HT1080 (cell line): ENCODE measurements at places on chromosomes 1 and 21. TPM values are rescaled to one million over a fixed set of nuclear protein-coding genes. Genes with fewer than 3 reads are reported as not detected.
A peak's percentile ranks its signal among the peaks of the same experiment; 100 is the strongest.

DNA sequence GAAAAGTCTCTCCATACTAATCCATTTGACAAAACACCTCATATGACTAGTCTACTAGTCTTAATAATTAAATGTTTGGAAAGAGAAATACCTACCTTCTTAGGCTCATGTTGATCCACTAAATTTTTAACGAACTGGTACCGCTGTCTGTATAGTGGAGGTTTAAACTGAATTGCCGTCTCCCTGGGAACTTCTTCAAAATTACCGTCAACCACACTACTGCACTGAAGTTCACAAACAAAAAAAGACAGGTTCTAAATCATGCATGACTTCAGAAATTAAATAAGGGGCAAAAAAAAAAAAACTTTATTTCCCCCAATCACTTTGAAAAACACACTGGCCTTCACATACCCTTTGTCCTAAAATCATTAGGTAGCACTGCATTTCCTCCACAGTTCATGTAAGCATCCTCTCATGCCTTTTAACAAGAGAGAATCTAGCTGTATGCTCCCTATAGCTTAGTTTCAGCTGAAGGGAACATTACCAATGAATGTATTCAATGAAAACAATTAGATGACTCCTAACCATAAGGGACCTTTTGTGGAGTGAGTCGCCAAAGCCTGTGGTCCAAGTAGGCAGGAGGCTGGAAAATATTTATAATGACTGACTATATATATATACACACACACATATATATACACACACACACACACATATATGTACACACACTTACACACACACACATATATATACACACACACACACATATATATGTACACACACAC, 3.4 kb downstream of the HENMT1 start:
- no peak for DNase-seq

DNA sequence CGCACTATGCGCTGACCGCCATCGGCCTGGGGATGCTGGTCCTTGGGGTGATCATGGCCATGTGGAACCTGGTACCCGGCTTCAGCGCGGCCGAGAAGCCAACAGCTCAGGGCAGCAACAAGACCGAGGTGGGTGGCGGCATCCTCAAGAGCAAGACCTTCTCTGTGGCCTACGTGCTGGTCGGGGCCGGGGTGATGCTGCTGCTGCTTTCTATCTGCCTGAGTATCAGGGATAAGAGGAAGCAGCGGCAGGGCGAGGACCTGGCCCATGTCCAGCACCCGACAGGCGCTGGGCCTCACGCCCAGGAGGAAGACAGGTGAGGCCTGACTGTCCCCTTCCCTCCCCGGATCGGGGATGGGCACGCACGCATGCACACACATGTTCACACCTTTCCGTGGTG, 31.9 kb upstream of the FHAD1 start:
- no peak for DNase-seq

DNA sequence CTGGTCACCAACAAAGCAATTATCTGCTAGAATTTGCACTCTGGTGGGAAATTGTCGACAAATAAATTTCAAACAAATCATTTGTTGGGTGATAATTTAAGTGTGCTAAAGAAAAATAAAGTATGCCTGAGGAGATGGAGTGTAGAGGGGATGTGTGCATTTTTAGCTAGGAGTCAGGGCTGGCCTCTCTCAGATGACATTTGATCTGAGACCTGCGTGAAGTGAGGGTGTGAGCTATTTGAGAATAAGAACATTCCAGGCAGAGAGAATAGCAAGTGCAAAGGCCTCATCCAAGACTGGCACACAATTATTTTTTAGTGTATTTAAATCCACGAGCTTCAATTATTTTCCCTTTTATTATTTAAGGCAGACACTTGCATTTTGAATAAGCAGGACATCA, 19.7 kb upstream of the S1PR1 start:
- no peak for DNase-seq

Gene DLGAP3
- total RNA-seq, result 0.05 and 0.13 TPM in 2 replicates

- no peak for DNase-seq
Measured at GRCh38 chr1:66197785-66198184, 336.2 kb upstream of the SGIP1 start.

Gene LCK
- total RNA-seq, result 0.16 TPM in 1 of 2 replicates, not detected in the other

Gene TSPAN2
- total RNA-seq, result 0.59 and 1.1 TPM in 2 replicates

GRCh38 chr1:107990606-107991005, 25.6 kb upstream of the VAV3 start:
- peak; percentile 76 for DNase-seq

- no peak for DNase-seq
Measured at GRCh38 chr1:234911787-234912186, 216.8 kb downstream of the TOMM20 start.

DNA sequence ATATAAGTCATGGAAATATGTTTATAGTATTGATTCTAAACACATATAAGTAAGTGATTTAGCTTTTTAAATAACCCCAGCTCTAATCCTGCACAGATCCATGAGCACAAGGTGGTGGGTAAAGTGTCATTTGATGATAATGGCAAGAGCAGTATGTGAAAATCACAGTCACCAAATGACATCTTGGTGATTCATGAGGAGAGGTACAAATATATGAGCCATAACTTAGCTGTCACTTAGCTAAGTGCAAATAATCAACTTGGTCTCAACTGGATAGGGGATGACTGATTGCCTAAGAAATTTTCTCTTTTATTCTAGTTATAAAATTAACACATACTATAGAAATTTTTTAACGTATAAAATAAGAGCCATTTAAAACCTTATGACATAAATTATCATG, 198.1 kb downstream of the ZZZ3 start:
- DNase-seq, result no peak

DNA sequence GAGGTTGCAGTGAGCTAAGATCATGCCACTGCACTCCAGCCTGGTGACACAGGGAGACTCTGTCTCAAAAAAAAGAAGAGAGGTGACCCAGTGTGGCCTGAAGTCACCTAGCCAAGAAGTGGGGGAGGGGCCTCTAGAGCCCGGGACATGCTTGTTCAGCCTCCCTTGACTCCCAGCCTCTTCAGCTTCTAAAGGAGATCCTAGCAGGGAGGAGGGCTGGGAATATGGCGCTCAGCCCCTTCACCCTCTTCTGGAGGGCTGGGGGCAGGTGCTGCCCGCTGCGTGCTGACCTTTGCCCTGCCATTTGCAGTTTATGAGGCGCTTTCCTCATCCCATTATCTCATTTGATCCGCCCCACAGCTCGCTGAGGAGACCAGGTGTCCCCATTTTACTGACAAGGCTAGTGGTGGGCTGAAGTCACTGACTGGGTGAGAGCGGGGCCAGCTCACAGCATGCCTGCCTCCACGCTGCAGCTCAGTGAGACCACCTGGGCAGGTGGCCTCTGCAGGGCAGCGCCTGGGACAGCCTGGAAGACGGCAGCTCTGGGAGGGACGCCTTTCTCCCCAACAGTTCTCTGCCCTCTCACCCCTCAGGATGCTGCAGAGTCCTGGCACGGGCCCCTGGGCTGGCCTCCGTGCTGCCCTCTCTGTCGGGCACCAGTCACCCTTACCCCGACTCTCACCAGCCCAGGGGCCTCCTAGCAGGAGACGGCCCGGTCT, 7.5 kb downstream of the ELF3 start:
- no peak for DNase-seq

DNA sequence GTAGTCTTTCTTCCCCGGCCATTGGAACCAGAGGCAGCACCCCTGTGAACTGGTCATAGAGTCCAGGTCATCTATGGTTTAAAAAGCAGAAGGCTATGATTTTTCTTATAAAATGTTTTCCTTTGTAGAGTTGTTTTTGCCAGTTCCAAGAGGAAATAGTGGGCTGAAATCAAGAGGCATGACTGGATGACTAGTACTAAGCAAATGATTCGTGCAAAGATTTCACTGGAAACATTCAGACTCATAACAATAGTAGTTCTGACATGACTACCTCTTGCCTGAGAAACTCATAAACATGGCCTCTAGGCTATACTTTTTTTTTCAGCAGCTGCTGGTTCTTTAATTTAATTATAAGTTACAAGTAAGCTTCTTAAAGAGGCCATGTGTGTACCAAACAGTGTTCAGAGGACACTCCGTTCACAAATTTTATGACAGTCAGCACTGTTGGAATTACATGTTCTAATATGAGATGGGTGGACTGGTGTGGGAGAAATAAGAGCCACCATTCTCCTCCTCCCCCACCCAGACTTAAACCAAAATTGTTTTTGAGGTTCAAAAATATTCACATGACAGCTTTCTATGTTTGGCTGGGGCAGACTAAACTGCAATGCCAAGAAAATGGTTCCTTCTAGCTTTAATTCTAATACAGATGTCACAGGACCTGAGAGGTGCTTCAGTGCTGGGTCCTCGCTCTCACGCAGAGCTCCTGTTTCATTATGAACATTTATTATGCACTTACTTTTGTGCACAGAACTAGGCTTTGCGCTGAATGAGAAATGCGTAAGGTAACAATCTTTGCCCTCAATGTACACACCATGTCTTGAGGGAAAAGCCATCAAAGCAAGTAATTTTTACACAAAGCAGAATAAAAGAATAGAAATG, 147.5 kb downstream of the ZC3H11B start:
- peak; percentile 27 for DNase-seq

Gene MMEL1
- total RNA-seq, result not detected in 2 replicates

DNA sequence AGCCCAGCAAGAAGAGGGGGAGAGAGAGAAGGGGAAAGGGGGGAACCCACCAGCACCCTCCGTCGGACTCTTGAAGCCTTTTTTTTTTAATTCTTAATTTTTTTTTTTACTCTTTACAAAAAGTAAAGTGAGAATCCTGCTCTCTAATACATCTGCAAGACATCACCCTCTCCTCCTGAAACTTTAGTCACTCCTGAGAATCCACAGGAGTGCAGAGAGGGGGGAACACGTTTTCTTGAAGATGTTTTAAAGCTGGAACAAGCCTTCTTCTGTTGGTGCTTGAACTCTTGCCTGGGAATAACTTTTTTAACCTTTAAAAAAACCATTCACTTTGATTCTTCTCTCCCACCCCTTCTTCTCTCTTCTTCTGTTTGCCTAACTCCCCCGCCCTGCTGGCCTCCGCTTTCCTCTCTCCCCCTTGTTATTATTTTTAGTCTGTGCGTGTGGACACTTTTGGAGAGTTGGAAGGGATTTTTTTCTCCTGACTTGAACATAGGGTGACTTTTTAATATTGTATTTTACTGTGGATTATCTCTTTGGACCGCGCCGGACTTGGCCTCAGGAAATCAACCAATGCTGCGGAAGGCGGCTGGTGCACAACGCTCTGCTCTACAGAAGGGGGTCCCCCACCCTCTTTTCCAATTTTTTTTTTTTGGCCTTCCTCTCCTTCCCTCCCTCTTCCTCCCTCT, 383 bp upstream of the PRRX1 start:
- DNase-seq, result no peak

GRCh38 chr1:81799939-81800694, 617 bp upstream of the ADGRL2 start:
- DNase-seq, result peak; percentile 66

GRCh38 chr1:183864611-183865010, 59.7 kb downstream of the RGL1 start:
- DNase-seq, result no peak

GRCh38 chr1:70324683-70325082, 29.8 kb downstream of the ANKRD13C start:
- no peak for DNase-seq

DNA sequence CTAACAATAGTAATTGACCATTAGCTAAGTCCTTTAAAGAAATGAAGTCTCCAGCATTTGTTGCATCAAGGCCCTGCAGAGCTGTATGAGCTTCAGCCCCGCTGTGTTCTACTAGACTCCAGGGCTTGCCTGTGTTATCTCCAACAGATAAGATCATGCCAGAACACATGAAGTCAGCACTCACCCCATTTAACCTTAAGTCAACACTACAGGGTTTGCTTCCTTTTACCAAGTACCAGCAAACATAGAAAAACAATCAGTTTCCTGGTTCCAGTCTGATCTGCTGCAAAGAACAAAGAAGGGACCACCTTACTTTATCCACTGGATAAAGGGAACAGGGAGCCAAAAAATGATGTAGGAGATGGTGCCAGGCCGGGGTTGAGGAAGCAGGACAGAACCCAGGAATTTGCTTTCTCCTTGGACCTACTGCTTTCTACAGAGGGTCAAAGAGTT, 41.3 kb upstream of the ENAH start:
- no peak for DNase-seq

Gene RNF186
- not detected in 2 replicates for total RNA-seq

Gene PYHIN1
- total RNA-seq, result 0.26 TPM in 1 of 2 replicates, not detected in the other

Gene TBX19
- 0.21 TPM in 1 of 2 replicates, not detected in the other for total RNA-seq

DNA sequence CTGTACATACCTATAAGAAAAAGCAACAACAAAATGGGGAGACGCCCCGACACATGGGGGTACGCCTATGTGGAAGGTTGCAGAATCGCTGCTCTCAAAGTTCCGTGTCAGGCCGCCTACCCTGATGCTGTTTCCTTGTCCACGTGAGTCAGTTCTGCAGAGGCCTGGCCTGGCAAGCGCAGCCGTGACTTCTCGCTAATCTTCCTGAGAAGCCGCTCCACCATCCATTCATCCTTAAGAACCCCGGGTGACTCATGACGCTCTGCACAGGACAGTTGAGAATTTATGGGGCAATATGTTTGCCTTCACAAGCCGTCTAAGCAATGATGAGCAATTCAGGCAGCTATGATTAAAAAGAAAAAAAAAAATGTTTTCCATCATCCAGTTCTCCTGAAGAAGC, 122.3 kb upstream of the TMPRSS2 start:
- DNase-seq, result peak; percentile 99

Gene ANKRD45
- 0.05 TPM in 1 of 2 replicates, not detected in the other for total RNA-seq

- peak; percentile 66 for DNase-seq
Measured at GRCh38 chr1:8439015-8439702, 121.2 kb downstream of the SLC45A1 start.

GRCh38 chr1:96400089-96400488, 321.5 kb upstream of the PTBP2 start:
- no peak for DNase-seq

Gene SPRR2B
- not detected in 2 replicates for total RNA-seq

GRCh38 chr1:64090436-64090835, 113.0 kb upstream of the UBE2U start:
- no peak for DNase-seq

DNA sequence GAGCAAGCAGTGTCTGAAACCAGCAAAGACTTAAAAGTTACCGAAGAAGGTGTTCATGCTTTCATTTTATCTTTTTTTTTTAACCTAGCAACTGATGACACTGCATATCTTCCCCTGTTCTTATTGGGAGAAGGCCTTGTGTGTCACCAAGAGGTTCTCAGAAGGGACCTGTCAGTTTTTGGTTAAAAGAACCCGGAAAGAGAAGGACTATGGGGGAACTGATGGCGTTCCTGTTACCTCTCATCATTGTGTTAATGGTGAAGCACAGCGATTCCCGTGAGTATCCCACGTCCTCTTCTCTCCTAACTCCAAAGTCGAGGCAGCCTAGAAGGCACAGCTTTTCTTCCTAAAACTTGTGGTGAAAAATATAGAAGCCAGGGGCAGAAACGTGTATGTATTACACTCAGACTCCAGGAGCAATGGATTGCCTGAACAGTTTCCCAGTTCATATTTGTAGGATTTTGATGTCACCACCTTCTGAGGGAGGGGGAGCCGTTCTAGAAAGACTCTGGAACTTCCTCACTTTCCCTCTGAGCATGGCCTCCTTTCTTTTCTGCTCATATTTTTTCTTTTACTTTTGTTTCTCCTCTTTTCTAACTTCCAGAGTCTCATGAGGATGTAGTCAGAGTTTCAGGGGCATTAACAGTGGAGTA, at the start of gene MR1:
Gene MR1 (plus strand): TSS at position 185 of the 653 bp plus-strand sequence. CDS start 25 bp downstream, at position 210.
- DNase-seq, result peak; percentile 90

- DNase-seq, result no peak
Measured at GRCh38 chr1:50880373-50880772, 79.7 kb downstream of the FAF1 start.
